ENCODE measurements at places on chromosomes 7 and 10.

- DNase-seq: no peak
Observed at GRCh38 chr10:125146791-125147579, 13.4 kb downstream of the CTBP2 start.

DNA sequence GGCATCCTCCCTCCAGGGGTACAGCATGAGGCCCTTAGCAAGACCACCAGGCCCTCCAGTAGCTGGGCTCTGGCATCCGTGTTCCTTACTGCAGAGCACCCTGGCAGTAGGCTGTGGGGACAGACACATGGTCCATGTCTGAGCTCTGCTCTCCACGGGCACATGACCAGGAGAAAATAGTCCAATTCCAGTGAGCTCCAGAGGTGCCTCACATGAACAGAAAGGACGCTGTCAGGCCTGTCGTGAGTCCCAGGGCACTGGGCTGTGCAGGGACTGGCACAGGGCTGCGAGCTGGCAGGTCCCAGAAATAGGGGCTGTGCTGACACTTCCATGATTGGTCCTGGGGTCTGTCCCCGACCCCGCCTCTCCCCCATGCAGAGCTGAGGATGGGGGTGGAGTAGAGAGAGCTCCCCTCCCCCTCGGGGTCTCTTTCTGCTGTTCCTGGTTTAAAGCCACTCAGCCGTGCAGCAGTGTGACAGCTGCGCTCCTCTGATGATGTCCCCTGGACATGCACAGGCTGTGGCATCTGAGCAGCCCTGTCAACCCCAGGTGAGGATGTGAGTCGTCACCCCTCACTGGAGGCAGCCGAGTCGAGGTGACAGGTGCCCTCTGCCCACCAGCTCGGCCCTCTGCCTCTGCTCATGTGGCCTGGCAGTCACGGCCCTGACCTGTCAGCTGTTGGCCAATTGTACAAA lies 25.2 kb upstream of the ZNF488 start:
- DNase-seq: no peak

DNA sequence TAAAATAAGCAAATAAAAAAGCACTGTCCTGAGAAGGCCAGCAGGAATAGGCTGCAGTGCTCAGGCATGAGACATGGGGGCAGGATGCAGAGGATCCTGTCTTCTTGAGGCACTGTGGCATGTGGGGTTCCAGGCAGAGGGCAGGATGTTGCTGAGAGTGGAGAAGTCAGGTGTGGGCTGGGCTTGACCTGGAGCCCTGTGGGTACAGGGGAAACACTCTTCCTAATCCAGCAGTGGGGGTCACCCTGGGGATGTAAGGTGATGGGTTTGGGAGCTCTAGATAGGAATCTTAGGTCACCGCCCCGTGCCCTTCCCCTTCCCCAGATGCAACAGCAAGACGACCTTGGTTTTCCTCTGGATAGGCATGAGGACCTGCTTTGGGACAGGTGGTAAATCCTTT lies 13.6 kb downstream of the SUMF2 start:
- DNase-seq: no peak

- peak; percentile 94 for DNase-seq
Observed at GRCh38 chr7:584122-584465, 64.4 kb upstream of the PDGFA start.

- DNase-seq: no peak
Observed at GRCh38 chr10:48705401-48705938, 20.8 kb downstream of the WDFY4 start.

DNA sequence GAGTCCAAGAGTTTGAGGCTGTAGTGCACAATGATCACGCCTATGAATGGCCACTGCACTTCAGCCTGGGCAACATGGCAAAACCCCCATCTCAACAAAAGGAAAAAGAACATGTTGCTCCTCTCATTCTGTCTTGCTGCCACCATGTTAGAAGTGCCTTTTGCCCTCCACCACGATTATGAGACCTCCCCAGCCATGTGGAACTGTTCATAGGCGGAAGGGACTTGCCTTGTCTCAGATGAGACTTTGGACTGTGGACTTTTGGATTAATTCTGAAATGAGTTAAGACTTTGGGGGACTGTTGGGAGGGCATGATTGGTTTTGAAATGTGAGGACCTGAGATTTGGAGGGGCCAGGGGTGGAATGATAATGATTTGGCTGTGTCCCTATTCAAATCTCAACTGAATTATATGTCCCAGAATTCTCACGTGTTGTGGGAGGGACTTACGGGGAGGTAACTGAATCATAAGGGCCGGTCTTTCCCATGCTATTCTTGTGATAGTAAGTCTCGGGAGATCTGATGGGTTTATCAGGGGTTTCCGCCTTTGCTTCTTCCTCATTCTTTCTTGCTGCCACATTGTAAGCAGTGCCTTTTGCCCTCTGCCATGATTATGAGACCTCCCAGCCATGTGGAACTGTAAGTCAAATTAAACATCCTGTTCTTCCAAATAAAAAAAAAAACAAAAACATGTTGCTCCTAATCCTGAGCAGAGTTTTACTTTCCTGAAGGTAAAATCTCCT lies 22.3 kb downstream of the DLG5 start:
- no peak for DNase-seq

- no peak for DNase-seq
Observed at GRCh38 chr10:62654966-62655336, 149.6 kb upstream of the ADO start.

- DNase-seq: no peak
Observed at GRCh38 chr7:148906707-148907498, 22.8 kb upstream of the EZH2 start.

- no peak for DNase-seq
Observed at GRCh38 chr7:151830121-151830830, 46.6 kb downstream of the PRKAG2 start.

GRCh38 chr7:85039196-85039923 lies 147.5 kb downstream of the SEMA3D start:
- DNase-seq: no peak

DNA sequence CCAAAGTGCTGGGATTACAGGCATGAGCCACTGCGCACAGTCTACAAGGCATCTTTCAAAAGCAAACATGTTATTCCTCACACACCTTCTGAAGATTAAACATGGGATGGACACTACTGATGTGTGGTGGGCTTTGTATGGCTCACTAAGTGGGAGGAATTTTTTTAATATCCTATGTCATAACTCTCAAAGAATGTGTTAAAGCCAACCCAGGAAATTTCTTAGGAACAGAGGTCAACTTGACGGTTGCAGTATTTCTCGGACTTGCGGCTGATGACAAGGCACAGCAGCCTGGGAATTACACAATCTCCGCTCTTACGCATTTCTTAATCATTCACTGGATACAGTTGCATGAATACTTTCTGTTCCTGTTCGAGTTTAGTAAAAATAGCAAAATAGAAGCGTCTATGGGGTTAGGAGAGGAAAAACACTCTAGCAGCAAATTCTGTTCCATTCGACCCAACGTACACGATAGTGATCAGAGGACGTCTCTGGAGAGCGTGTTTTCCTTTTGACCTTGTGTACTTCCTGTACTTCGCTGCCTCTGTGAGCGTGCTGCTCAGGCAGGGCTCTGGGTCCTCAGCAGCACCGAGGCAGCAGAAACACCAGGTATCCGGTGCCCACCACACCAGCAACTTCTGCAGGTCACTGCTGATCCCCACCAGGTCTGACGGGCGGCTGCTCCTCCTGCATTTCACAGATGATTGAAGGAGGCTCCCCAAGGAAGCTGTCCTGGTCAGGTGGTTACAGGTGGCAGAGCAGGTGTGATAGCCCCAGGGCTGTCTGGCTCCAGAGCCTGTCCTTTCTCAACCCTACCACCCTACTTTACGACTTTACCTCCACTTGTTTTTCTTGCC lies 26.4 kb upstream of the SRGN start:
- peak; percentile 34 for DNase-seq

GRCh38 chr10:71555087-71555723 lies 158.5 kb downstream of the CDH23 start:
- no peak for DNase-seq

DNA sequence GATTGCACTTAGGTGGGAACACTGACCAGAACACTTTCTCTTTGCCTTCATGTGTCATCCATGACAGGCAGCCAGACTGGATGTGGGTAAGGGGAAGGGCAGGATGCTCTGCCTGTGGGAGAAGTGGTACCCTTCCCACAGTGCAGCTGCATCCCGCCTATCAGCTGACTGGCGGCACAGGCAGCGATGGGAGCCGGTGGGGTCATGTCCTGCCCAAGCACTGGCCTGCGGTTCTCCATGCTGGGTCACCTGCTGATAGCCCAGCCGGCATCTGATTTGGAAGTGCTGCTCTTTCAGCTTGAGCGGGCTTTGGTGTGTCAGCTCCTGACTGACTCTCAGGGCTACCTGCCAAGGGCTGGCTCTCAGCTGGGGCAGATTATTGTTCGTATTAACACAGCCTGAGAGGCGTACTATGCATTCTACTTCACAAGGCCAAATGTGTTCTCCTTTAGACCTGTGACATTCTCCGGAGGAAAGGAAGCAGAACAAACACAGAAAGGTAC lies 105.2 kb upstream of the PDLIM1 start:
- no peak for DNase-seq

GRCh38 chr10:103473261-103473671 lies 5.8 kb downstream of the CALHM3 start:
- DNase-seq: no peak

GRCh38 chr10:70843333-70843732 lies 27.6 kb downstream of the SGPL1 start:
- DNase-seq: no peak

DNA sequence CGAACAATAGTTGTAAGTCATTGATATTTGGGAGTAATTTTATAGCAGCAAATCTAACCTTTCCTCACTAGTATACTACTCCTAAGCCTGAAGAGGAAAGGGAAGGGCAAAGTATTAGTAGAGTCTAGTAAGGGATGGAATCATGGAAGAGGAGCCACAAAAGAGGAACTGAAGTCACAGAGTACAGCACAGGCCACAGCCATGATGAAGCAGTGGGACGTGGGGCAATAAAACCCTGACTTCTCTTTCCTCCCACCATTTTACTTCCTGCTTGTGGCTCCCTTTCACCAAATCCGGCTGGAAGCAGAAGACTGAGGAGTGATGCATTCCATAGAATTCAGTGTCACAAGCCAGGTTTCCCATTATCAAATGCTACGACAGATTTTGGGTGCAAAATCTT lies 58.7 kb downstream of the CABCOCO1 start:
- DNase-seq: no peak

DNA sequence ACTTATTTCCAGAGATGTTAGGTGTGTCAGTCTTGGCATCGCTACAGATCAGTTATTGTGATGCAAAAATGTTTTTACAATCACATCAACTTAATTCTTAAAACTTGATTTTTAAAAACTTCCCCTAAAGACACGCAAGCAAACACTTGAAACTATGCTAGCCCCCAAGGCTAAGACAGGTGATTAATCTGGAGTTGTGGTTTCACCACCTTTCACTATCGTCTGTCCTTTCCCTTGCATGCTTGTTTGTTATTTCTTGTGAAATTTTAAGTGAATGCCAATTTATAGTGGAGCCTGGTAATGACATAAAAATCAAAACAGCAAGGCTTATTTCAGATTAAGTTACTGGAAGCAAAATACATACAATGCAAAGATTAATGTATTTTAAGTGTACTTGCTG lies 70.4 kb downstream of the SLC35B4 start:
- no peak for DNase-seq

DNA sequence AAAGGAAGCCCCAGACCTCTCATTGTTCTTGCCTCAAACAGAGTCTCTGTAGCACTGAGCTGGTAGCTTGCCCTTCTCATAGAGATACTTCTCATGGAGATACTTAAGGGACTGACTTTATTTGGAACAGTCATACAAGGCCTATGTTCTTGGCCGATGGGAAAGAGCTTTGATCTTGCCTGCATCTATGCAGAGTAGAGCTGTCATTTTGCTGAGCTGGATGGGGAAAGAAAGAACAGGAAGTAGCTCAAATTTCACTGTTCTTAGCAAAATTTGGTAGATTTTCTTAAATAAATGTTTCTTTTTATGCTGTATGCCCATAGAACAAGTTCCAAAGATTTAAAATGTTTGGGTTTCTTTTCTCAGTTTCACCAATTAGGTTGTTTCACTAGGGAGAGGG lies 119.3 kb upstream of the SEC61G start:
- no peak for DNase-seq

- DNase-seq: no peak
Observed at GRCh38 chr7:96786261-96786997, 76.8 kb upstream of the SEM1 start.

GRCh38 chr7:101714097-101714496 lies 85.0 kb upstream of the MYL10 start:
- no peak for DNase-seq

DNA sequence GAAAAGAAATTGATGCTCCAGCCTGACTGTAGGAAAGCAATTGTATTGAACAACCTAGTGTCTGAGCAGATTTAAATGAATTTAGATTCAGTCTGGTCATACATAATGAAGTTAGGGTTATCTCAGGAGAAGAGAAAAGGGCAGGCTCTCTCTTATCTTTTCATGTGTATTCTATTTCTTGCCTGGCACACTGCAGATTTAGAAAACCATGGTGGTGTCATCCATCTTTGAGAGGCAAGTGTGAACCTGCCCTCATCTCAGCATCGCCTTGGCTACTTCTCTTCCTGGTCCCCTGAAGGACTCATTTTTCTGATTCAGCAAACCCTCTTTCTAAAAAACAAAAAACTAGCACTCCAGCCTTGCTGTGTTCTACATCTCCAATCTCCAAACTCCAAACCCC lies 137.7 kb downstream of the LRRC4 start:
- DNase-seq: no peak

DNA sequence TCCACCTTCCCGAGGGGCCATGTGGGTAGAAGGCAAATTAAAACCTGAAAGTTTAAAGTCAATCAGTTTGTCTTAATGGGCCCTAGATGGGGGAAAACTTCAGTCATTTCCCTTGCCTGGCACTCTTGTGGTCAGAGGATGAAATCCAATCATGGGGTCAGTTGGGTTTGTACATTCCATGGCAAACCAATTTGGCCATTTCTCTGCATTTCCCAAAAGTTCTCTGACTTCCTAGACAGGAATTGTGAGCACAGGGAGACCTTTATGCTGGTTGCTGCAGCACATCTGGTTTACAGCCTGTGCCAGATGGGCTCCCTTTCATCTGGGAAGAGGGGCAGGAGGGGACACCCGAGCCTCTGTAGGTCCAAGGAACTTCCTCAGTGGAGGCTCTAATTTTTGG lies 113.0 kb downstream of the CYP26A1 start:
- DNase-seq: no peak

GRCh38 chr7:39733881-39734632 lies 110.7 kb downstream of the RALA start:
- peak; percentile 16 for DNase-seq

GRCh38 chr7:158924956-158925355 lies 68.6 kb downstream of the DYNC2I1 start:
- no peak for DNase-seq

DNA sequence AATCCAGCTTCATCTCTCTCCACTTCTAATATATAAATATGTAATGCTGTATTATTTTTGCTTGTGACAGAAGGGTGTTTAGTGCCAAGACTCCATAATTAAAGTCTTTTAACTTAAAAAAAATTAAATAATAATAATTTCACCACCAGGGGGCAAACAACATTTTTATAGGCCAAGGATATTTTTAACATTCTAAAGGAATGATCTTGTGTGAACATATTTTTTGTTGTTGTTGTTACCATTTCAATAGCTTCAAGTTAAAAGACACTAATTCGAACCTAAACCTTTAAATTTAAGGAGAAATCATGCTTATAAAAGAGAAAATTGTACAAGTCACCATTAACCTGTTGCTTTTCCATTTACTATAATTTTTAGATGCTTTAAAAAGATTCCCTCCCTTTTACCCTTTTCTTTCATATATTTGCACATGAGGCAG lies 7.5 kb upstream of the DNAJC1 start:
- no peak for DNase-seq
